H1 (cell line): ENCODE measurements at places on chromosomes 1 and 21. TPM values are rescaled to one million over a fixed set of nuclear protein-coding genes. Genes with fewer than 3 reads are reported as not detected.

The TTLL7 gene
- total RNA-seq, result 6.4 and 7.9 TPM in 2 replicates

The KCNE1 gene
- 0.15 and 0.28 TPM in 2 replicates for total RNA-seq

The CLEC20A gene
- total RNA-seq, result not detected in 2 replicates

The GJB4 gene
- total RNA-seq, result 0.11 and 0.20 TPM in 2 replicates

The HSD3B2 gene
- not detected in 2 replicates for total RNA-seq

The CLDN14 gene
- total RNA-seq, result not detected in 2 replicates

DNA sequence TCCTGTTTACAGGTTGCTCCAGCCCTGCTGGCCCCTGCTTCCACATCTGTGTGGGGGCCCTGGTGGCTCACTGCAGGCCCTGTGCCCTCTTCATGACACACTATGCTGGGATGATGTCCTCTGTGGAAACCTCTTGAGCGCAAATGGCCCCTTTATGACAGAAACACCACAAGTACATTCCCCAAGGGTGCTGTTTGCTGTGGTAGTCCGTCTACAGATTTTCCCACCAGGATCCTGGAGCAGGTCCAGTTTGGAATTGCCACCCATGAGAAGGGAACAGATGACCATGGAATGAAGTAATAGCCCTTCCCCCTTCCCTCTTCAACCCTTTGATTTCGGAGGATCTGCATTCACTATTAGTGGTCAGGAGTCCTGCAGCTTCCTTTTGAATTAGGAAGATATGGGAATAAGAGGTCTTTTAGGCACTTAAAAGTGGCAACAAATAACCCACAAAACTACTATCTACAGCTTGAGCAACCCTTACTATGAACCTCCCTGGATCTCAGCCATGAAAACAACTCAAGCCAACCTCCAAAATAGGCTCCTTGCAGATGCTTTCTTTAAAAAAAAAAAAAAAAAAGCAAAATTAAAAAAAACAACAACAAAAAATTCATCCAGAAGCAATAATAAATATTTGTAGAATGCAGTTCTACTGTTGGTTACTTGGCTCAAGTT lies 121.9 kb upstream of the TSPAN2 start:
- DNase-seq, result no peak

- DNase-seq, result no peak
Measured at GRCh38 chr1:163055005-163055404, 14.2 kb upstream of the RGS4 start.

DNA sequence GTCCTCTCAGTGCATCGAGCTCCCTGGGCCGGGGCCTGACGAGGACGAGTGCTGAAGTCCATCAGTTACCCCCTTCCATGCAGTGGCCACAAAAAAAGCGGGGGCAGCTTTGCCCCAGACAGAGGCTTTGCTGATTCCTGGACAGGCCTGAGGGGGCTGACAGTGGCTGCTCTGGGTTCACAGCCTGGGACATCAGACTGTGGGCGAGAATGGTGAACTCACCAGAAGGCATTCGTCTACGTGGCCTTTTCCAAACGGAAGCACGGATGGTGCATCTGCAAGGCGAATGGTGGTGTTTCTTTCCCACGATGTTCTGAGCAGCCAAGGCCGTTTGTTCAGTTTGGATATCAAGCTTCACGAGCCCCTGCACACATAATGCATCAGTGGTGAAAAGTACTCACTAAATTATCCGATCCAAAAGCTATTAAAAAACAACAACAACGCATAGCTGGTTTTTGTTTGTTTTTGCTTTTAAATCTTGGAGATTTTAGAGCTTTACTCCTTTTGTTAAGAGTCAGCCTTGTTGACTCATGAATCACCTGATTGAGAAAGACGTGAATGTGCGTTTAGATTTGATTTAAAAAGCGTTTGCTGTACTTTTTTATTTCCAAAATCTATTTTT lies 6.3 kb upstream of the ZBTB21 start:
- no peak for DNase-seq

DNA sequence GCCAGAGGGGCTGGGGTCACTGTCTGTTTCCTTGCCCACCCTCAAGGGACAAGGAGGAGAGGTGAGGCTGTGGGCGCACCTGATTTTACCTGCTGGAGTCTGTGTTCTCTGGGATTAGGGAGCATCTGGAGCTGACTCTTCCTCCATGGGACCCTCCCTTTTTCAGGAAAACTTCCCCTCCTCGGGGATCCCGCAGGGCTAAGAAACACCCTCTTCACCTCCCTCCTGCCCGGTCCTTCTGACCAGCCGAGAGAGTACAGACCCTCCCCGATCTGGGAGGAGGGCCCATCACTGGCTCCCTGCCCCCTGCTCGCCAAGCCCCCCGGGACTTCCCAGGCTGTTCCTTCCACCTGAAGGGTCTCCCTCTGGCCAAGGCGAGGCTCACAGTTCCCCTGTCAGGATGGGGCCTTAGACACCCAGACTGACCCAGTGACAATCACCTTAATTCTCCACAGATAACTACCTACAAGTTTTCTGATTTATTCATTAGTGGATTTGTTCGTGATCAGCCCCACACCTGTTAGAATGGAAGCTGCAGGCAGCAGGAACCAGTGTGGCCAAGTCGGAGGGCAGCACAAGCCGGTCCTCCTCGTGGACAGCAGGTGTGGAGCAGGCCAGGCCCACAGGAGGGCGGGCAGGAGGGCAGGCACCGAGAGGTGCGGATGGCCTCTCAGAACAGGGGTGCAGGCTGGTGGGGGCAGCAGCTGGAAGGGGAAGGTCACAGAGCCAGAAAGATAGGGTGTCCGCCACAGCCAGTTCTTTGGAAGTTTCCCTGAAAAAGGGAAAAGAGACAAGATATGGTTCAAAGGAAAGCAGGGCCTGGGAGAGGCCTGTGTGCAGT lies 15.9 kb upstream of the SAMD11 start:
- DNase-seq, result no peak

DNA sequence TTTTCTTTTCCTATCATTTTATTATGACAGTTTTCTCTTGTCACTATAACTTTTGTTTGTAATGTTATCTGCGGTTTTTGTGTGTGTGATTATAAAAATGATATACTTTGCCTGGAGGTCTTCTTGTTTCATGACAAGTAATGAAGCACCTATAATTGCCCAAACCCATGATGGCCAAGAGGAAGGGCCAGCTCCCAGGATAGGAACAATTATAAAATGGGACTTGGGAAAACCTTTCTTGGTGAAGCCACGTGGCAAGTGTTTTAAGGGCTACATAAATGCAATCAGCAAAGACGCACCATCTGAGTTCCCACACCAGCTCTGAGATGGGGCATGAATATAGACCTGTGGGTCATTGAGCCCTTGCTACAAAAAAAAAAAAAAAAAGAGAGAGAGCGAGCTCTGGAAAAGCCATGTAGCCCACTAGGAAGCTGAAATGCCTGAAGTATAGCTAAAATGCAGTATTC lies 462.6 kb upstream of the RUNX1 start:
- no peak for DNase-seq

DNA sequence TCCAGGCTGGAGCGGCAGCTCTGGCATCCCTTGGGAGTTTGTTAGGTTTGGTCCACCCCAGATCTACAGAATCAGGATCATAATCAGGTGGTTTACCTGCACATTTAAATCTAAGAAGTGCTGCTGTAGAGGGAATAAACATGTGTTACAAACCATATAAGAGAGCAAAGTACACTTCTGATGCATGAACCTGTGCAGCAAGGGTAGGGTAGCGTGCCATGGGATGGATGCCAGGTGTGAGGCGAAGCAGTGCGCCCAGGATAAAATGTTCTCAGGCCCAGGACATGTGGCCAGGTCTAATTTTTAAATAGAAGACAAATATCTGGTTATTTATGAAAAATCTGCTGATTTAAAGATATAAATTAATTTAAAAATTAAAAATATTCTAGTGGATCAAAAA lies 308.8 kb upstream of the USP24 start:
- no peak for DNase-seq

DNA sequence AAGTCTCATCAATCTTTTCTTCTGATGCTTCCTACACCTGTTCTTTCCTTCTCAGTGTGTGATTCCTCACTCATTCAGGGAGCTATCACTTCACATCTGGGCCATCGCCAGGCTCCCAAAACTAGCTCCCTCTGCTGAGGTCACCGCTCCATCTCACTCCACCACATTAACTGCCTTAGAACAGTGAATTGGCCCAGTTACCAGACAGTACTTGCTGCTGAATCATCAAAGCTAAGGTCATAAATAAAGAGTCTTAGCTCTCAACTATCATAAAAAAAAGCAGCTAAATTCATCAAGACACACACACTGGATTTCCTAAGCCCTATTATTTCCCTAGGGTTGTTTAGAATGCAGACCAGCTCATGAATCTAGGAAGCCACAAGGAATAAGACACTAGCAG lies 18.8 kb upstream of the SRM start:
- no peak for DNase-seq

DNA sequence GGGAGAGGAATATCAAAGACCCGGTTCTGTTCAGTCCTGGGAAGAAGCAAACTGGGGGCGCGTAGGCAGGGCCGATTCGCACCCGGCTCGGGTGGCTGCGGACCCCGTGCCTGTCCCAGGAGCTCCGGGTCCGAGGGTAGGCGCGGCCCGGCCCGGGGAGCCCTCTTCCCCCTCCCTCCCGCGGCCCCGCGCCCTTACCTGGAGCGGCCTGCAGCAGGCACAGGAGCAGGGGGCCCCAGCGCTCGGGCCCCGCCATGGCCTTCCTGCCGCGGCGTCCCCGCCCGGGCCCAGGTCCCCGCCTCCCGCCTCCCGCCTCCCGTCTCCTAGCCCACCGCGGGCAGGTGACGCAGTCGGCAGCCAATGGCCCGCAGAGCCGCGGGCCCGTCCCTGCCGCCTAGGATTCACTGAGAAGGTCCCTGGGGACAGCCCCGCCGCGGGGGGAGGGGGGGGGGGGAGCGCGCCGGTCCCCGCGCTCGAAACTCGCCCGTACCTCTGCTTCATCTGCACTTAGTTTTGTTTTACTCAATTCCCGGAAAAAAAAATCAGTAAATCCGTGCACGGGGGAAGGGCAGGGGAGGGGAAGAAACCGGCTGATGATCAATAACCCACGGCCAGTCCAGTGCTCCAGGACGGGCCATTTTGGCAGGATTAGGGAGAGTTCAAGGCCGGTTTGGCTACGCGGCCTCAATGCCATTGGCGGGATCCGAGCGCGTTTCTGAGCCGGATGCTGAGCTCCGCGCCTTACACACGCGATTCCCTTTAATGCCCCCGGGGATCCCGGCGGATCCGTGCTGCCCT lies at the start of gene IFNLR1:
Gene IFNLR1, minus strand, starts transcription at position 297 of the 798 bp plus-strand sequence. Its CDS starts 41 bp downstream, at position 256.
- DNase-seq, result peak; percentile 46

DNA sequence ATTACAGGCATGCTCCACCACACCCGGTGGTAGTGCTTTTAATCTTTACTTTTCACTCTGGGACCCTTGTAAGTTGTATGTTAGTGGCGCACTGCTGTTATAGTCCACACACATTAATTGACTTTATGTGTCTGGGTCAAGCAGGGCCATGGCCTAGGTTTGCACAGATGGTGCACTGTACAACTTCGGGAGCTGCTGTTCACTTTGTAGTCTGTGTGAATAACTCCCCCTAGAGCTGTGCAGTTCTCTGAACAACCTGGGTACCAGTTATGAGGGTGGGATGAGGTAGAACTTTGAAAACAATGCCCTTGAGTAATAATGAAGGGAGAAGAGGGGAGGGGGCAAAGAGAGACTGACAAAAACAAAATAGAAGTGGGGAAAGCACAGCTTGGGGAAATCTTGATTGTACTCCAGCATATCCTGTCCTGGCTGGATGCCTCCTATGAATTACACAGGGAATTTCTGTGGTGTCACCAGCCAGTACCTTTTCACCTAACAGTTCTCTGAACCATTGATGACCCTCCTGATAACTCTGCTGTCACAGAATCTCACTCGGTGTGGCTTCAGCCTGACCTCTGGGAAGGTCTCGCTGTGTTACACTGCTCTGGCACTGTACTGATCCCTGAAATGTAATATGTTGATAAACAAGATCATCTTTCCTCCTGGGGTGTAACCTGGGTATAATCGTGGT lies 2.2 kb downstream of the PTGFRN start:
- DNase-seq, result no peak

GRCh38 chr1:15016526-15016925 lies 137.0 kb upstream of the TMEM51 start:
- DNase-seq, result no peak

- DNase-seq, result no peak
Measured at GRCh38 chr1:91133248-91133647, 111.4 kb upstream of the ZNF644 start.

- DNase-seq, result no peak
Measured at GRCh38 chr1:246534114-246534513, 27.0 kb upstream of the SMYD3 start.

DNA sequence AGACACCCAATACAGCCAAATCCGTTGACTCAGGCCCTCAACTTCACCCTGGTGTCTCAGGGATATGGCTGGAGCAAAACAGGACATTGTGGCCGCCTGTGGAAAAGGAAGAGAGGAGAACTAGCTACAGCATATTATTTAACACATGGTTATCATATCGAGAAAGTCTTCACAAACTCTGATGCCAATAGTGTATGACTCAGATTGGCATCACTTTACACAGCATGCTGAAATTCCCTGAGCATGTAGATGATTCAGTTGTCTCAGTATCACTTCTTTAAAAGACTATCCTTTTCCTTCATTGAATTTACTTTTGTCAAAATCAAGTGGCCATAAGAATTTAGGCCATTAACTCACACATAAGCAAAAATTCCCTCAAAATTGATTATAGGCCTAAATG lies 20.1 kb downstream of the HSD3B2 start:
- DNase-seq, result no peak

GRCh38 chr1:194485432-194485831 lies 1299.0 kb upstream of the B3GALT2 start:
- no peak for DNase-seq

DNA sequence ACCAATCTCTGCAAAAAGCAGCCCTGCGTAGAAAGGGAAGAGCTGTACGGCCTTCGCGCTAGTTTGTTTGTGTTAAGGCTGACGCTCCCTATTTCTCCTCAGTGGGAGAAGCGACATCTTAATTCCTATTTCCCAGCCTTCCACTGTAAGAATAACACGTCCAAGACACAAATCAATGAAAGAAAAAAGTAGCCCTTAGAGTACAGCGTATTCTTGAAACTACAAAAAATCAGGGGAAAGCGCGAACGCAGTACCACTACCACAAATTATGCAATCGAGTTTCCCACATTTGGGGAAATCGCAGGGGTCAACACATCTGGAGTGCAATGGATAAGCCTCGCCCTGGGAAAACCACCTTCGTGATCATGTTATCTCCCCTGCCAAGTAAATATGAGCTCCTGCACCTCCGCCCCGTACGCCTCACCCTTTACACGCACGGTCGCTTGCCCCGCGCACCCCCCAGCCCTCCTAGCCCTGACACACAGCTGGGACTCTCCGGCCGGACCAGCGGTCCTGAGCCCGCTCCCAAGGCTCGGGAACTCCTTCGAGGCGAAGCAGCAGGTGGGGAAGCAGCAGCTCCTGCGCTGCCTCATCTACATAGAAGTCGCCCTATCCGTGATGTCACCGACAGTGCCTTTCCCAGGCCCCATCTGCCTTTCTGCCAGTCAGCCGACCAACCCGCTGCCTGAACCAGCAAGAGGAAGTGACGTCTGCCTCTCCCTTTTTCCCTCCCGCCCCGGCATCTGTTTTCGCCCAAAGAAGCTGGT lies 94.7 kb downstream of the PPIAL4G start:
- DNase-seq, result peak; percentile 87

GRCh38 chr1:82086739-82087138 lies 286.0 kb downstream of the ADGRL2 start:
- DNase-seq, result no peak

GRCh38 chr1:153945131-153945794 lies 1.3 kb downstream of the DENND4B start:
- DNase-seq, result no peak

- DNase-seq, result no peak
Measured at GRCh38 chr1:47184090-47184821, 5.6 kb downstream of the PDZK1IP1 start.
